ENCODE measurements at places on chromosomes 2 and 18.

GRCh38 chr18:23595591-23595990 lies 9.3 kb upstream of the NPC1 start:
- no peak for DNase-seq

GRCh38 chr18:61893971-61894750 lies 1.4 kb upstream of the RNF152 start:
- DNase-seq: peak; percentile 22

GRCh38 chr2:205892251-205892655 lies 193.7 kb downstream of the INO80D start:
- DNase-seq: no peak

- DNase-seq: no peak
These were observed 188.3 kb downstream of the FHOD3 start for GRCh38 chr18:36485772-36486171.

- DNase-seq: no peak
These were observed 189.0 kb upstream of the HDAC4 start for GRCh38 chr2:239589833-239590232.

- no peak for DNase-seq
These were observed 7.6 kb upstream of the ZFAND2B start for GRCh38 chr2:219198974-219199373.

DNA sequence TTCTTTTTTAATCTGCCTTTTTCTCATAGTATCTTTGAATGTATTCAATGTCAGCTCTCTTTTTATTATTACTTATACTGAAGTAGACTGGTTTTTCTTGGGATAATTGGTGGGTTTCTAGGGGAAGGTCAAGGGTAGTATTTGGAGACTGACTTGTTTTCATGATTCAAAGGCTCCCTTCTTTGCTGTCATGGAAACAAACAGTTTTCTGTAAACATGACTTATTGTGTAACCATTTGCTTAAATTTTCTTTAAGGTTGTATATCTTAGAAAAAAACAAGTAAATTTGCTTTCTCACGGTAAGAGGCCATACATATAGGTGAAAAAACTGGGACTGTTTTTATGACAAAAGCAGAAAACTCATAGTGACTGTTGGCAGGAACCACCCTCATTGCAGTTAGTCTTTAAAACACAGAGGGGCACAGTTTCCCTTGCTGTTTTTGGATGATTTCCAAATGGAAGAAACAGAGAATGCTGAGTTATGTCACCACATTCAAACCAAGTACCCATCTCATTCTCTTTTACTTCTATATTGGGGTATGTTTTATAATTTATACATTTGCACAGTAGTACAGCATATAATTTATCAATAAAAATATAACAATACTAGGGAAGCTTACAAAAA lies 5.8 kb upstream of the RDH14 start:
- no peak for DNase-seq

- DNase-seq: no peak
These were observed 39.9 kb upstream of the SMAD7 start for GRCh38 chr18:48990481-48991318.

- no peak for DNase-seq
These were observed 108.4 kb downstream of the ALMS1 start for GRCh38 chr2:73494031-73494430.

DNA sequence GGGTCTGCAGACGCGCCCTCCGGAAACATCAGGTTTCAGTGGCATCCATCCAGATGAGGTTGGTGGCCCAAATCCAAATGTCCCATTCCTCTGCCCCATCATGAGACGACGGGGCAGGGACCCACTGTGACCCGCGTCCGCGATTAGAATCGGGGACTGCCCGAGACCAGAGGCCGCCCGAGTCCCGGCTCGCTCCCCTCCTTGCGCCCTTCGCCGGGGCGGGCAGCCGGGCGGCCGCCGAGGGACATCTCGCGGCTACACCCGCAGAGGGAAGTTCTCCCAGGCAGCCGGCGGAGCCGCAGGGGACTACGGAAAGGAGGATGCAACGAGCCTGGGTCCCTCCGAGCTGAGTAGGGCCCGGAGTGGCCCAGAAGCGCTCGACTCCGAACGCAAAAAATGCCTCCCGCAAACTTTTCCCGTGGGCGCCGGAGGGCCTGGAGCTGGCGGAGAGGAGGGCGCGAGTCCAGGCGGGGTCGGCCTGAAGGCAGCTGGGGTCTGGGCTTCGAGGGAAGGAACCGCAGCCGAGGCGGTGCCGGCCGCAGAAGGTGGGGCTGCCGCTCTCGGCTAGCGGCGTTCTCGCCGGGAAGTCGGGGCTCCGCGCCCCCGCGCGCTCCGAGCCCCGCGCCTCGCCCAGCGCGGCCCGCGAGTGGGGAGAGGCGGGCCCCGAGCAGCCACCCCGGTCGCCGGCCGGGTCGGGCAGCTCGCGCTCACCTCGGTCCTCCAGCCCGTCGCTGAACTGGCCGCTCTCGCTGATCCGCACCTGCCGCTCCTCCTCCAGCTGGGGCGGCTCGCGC lies 580 bp downstream of the TMEM163 start:
- no peak for DNase-seq

DNA sequence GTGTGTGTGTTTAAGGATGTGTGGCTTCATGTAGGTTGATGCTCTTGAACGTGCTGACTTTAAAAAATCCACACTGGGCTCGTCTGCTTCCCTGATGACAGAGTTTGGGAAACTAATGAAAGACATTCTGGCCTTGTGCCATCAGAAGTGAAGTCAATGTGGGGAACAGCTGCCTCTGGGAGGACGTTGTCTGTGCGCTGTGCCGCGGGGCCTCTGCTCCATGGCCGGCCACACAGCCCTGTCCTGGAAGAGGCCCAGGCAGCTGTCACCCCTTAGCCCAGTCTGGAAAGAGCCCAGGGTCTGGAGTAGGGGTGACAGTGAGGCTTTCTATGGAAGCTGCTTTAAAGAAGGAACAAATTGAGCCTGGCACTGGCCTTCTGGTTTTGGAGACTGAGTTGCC lies 155.8 kb downstream of the SH3RF3 start:
- DNase-seq: peak; percentile 35

GRCh38 chr2:148306027-148306426 lies 285.1 kb downstream of the MBD5 start:
- no peak for DNase-seq

GRCh38 chr2:132489150-132489549 lies 72.5 kb downstream of the GPR39 start:
- no peak for DNase-seq

DNA sequence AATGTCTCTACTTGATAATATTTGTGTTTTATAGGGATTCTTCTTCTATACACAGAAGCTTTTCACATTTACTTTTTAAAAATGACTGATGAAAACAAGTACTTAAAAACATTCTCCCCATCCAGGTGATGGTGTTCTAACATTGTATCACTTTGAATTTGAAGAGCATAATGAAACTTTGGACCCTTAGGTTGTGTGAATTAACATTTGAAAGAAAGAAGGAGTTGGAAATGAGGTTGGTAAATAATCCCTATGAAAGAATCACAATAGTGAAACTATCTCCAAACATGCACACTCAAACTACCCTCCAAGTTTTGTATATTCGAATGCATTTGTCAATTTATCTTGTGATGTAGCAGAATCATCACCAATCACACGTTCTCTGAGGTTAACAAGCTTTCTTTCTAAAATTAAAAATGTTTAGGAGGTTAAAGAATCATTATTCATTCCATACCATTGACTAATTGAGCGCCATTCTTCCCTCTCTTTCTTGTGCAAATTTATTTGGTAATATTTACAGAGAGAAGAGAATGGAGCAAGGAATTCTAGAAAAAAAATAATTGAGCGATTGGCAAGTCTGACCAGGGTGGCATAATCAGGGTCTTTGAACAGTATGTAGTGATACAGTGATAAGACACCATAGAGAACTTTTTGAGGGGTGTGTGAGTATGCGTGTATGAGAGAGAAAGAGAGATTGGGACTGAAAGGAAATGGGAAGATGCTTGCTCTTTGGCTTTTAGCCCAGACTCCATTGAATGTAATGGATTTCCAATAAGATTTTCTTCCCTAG lies 260.0 kb upstream of the NRXN1 start:
- DNase-seq: no peak

DNA sequence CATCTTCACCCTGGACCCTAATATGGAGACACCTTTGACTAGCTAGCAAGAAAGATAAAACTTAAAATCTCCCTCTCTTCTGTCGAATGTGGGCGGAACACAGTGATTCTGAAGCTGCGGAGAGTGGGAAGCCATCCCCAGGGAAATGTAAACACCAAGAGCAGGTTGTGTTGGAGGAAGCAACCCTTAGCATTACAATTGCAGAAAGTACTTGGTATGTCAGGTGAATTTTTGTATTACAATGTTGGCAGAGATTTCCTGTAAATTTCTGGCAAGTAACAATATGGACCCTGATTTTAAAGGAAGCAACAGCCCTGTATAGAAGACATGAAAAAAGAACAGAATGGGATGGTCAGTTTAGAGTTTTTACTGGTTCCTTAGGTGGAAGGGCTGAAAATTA lies 35.8 kb downstream of the TSN start:
- DNase-seq: no peak

DNA sequence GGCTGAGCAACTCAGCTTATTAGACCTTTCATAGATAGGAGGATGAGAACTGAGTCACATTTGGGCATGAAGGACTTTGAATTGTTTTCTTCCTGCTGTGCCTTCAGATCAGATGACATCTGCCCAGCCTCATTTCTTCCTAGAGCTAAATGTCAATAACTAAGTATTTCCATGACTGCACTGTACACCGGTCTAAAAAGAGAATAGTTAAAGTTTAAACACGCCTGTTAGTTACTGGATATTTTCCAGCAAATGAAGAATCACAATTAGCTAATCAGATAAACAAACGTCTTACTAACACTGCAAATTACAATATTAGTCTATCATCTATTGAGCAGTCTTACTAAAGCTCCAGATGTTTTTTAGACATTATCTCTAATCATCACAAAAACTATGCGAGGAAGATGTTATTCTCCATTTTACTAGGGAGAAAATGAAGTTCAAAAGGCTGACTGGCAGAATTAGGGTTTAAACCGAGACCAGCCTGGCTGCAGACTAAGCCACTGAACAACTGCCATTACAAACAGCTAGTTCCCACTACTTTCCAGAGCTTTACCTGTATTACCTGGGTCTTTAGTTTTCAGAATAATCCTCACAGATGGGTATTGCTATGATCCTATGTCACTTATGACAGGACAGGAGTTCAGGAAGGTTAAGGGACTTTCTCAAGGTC lies 69.4 kb upstream of the ZNF397 start:
- DNase-seq: no peak

DNA sequence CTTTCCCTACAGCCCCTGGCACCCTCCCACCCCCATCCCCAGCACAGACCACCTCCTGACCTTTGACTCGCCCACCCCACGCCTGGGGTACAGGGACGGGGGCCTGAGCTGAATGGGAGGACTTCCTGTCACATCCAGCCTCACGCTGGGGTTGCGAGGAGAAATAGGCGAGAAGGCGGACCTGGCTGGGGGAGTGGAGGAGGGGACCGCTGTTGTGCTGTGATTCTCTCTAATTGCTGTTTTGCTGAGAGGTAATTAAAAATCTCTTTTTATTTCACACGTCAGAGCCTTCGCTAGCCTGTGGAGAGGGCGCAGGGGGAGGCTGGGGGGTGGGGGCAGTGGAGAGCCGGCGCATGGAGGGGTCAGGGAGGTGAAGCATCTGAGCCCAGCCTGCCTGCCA lies 9.7 kb upstream of the ECEL1 start:
- DNase-seq: no peak

DNA sequence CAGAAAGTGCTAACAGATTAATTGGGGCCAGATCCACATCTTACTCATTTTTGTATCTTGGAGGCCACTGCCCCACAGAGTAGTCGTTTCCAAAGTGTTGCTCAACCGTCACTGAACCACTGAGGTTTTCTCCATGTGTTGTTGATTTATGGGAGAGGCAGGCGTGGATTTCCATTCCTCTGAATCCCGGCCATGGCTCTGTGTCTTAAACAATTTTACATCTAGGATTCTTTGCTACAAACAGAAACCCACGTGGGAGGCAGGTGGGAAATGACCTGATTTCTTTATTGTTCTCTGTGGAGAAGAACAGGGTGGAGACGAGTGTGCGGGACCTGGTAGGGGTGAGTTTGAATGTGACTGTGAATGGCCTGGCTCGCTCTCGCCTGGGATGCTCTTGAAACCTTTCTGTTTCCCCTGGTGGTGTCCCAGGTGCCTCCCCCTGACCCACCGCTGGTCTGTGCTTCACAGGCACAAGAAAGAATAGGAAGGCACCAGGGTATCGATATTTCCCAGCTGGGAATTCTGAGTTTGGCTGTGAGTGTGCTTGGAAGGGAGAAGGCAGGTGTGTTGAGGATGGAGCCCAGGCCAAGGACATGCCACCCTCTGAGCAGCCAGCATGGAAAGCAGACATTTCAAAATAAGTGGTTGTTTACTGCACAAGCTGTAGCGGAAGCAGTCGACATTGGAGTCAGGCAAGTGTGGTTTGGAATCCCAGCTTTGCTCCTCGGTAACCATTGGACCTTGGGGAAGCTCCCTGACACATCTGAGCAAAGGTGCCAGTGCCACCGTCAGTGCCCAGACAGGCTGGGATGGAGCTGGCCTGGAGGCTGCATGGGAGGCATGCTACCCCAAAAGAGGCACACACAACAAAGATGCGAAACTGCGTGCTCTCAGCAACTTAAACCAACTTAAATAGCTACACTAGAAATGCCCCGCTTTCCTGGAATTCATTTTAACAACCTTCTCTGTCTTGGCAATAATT lies 50.0 kb downstream of the LPIN1 start:
- DNase-seq: peak; percentile 80

GRCh38 chr2:223562078-223562477 lies 40.1 kb downstream of the SCG2 start:
- DNase-seq: no peak

- no peak for DNase-seq
These were observed 78.9 kb upstream of the STAM2 start for GRCh38 chr2:152254486-152254885.

GRCh38 chr2:216130346-216130971 lies 21.3 kb downstream of the XRCC5 start:
- peak; percentile 46 for DNase-seq

- no peak for DNase-seq
These were observed 126.9 kb downstream of the KCNS3 start for GRCh38 chr2:18005411-18005810.

- no peak for DNase-seq
These were observed 1.3 kb upstream of the USP34 start for GRCh38 chr2:61471905-61472805.

DNA sequence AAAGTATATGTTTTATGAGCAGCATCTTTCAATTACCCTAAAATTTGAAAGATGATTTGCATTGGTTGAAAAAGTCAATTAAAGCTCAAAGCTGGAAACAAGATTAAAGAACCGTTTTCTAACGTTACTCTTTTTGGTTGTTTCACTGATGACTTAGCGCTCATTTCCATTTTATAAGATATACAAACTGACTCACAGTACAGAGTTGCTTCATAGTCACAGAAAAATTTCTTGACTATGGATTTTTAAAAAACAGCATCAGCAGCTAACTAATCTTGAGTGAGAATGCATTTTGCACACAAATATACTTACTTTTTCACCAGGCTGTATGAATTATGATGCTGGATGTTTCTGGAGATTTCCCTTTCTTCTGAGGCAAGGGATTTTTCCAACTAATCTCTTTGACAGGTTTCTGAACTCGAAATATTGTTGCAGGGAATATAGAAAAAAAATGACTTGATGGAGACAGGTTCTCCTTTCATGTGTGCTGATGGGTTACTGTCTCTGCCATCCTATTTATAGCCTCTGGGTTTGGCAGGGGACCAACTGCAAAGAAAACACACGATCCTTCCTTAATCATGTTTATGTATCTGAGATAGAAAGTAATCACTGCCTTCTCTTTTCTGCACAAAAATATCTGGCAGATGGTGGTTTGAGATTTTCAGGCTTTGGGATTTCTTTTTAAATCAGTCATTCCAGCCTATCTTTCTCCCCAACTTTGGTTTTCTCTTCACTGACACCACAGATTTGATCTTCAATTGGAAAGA lies 129.4 kb upstream of the DAPL1 start:
- no peak for DNase-seq

- DNase-seq: no peak
These were observed 1995.5 kb upstream of the CELF4 start for GRCh38 chr18:39561126-39561525.

All from fibroblast of the conjunctiva (primary cell).